ENCODE measurements at places on chromosomes 2 and 18.

GRCh38 chr18:26307161-26307773 lies 81.0 kb downstream of the TAF4B start:
- DNase-seq = no peak

- peak; percentile 38 for DNase-seq
These were observed 240.5 kb downstream of the BCL2 start for GRCh38 chr18:63079114-63079513.

GRCh38 chr2:62334009-62334408 lies 138.1 kb downstream of the B3GNT2 start:
- DNase-seq = no peak

DNA sequence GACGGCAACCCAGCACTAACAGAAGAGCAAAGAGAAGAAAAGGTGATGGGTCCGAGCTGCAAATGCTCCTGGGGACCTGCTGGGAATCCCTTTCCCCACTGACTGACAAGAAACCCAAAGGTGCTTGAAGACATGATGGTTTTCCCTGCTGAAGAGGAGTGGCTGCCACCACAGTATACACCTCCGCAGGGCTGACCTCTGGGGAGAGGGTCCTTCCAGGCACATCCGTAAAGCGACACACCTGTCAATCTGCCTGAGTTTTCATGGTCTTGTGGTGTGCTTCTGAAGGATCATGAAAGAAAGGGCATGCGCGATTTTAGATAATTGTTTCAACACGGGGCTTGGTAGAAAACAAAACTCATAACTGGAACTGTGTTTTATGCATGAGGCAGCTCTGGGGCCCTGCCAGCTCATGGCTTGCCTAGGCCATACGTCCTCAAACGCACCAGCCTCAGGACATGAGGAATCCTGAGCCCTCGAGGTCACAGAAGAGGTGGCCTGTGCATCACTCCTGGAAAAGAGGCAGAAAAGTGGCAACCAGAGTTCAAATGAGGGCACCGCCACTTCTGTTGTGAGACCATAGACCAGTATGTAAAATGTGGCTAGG lies 51.8 kb downstream of the SERTAD2 start:
- no peak for DNase-seq

- no peak for DNase-seq
These were observed 89.3 kb downstream of the PDE11A start for GRCh38 chr2:177983183-177983788.

GRCh38 chr18:55497825-55498403 lies 90.1 kb downstream of the TCF4 start:
- DNase-seq = no peak

DNA sequence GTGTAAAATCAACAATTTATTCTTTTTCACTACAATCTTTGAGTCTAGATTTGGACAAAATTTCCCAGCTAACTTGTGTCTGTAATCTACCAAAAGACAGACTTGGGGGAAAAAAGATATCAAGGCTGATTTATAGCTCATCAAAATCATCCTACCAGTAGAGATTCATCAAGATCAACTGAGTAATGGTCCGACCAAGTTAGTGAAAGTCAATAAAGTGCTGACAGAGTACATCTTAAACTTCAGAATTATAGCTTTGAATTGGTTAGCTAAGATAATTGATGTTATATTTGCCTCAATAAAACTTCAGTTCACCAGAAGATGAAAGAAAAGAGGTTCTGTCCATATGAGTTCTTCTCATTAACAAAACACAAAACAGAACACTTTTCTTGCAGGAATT lies 207.1 kb upstream of the KYNU start:
- DNase-seq = no peak

DNA sequence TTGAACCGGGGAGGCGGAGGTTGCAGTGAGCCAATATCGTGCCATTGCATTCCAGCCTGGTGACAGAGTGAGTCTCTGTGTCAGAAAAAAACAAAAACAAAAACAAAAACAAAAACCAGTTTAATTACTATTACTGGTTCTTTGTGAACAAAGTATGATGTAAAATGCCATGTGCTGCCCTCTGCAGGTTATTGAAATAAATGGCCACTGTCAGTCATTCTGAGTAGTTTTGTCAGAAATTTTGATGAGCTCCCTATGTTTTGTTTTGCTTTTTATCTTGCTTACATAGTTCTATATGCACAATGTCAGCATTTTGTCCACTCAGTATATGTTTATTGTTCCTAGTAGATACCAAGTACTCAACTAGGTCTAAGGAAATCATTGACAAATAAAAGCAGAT lies 423.6 kb upstream of the CHST9 start:
- DNase-seq = no peak

DNA sequence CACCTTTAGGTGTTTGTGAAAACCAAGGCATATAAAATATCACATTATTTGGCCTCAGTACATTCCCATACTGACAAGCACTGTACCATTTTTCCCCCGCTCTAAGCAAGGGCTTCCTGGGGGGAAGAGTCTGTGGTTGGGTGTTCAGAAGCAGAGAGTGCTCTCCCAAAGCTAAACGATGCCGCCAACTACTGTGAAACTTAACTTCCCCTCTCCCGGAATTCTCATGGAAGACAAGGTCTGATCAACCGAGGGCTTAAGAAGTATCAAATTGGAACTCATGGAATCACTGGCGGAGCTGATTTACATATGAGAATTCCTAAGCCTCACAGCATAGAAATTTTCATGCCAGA lies 433 bp upstream of the MFF start:
- DNase-seq = no peak

DNA sequence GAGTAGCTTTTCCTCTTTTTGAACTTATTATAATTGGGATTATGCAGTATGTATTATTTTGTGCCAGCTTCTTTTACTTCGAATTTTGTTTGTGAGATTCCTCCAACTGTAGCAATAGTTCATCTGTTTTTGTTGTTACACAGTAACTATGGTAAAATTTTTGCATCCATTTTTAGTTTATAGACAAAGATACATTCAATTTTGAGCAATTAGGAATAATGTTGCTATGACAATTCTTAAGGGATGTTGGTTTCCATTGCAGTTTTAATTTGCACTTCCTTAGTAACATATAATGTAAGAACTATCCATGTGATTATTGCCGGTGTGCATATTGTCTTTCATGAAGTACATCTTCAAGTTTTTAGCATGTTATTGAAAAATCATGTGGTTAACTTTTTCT lies 20.7 kb downstream of the CCDC102B start:
- DNase-seq = no peak

DNA sequence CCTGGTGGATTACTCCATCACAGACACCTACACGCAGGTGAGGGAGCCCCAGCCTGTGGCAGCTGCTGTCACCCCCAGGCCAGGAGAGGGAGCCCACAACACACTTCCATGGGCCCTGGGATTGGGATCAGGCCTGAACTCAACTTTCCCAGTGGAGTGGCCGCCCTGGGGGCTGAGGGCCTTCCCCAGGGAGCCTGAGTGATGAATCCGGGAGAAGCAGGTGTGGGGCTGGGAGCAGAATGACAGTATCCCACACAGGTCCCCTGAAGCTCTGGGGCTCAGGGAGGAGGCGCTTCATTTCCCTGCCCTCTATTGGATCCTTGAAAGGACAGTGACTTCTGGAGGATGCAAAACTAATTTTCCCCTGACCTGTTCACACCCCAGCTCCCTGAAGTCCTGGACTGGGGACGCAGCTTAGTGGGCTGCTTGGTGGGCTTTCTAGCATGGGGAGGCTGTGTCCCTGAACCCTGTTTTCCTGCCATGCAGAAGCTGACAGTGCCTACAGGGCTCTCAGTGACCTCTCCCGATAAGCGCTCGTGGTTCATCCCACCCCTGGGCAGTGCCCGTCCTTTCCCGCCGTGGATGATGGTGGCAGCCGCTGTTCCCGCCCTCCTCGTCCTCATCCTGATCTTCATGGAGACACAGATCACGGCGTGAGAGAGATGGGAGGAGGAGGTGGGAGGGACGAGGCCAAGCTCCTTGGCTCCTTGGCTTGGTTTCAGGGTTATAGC lies 11.0 kb downstream of the SLC4A3 start:
- DNase-seq = no peak

GRCh38 chr18:11747731-11748130 lies 58.7 kb downstream of the GNAL start:
- DNase-seq = no peak

GRCh38 chr2:157184161-157184895 lies 73.2 kb upstream of the GALNT5 start:
- no peak for DNase-seq

DNA sequence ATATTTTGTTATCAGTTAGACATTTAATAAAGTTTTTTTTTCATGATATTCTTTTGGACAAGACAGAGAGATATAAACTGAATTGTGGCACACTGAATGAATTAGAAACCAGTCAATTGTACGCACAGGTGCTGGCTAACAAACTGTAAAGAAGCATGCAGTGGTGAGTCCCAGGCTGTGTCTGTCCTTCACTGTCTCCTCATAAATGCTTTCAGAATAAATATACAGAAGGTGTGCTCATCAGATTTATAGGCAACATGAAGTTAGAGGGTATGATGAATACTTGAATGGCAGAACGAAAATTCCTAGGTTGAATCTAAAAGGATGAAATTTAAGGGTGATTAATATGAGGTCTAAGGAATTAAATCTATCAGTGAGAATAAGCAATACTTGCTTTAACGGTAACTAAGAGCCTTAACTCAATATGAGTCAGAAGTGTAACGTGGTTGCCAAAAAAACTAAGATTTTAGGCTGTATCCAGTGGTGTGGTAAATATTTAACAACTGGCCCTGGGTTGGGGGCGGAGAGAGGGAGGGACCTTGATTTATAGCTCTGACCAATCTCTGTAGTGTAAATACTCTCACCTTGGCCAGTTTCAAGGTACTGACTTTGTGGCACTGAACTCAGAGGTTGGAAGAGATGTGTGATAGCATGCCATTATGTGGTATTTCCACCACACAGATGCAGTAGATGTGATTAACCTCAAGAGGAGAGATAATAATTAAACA lies 41.9 kb upstream of the AAK1 start:
- no peak for DNase-seq

DNA sequence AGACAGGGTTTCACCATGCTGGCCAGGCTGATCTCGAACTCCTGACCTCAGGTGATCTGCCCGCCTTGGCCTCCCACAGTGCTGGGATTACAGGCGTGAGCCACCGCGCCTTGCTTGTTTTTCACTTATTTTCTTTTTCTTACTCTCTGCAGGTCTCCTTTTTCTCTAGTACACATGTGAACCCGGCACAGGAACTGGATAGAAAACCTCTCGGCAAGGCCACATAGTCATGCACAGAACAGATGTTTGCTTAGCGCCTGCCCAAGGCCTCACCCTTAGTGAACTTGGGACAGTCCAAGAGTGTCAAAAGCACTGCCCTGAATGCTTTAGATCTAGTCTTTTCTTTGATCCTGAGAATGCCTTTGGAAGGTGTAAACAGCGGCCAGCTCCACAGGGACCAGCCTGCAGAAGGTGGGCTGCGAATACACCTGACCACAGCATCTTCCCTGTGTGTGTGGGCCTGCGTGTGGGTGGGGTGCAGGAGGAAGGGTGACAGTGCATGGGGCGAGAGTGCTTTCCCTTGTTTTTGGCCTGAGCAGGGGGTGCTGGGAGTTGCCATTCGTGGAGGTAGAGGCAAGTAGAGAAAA lies 27.0 kb downstream of the IMPA2 start:
- no peak for DNase-seq

- peak; percentile 68 for DNase-seq
These were observed at the start of the genes SEPTIN10 and SOWAHC for GRCh38 chr2:109613922-109614714. Gene SEPTIN10 (minus strand): TSS chr2:109613966. CDS start chr2:109613827, 139 bp downstream. Gene SOWAHC (plus strand): TSS chr2:109614364. CDS start chr2:109614490, 126 bp downstream.

DNA sequence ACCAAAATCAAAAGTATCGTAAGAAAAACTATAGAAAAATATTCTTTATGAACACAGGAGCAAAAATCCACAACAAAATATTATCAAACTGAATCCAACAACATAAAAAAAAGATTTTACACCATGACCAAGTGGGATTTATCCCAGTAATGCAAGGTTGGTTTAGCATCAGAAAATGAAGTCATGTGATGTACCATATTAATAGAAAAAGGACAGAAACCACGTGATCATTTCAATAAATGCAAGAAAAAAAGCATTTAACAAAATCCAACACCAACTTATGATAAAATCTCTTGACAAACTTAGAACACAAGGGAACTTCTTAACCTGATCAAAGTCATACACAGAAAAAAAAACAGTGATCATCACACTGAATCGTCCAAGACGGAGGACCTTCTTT lies 105.3 kb downstream of the NFATC1 start:
- no peak for DNase-seq

- no peak for DNase-seq
These were observed 504.9 kb downstream of the CCDC85A start for GRCh38 chr2:56688661-56689060.

DNA sequence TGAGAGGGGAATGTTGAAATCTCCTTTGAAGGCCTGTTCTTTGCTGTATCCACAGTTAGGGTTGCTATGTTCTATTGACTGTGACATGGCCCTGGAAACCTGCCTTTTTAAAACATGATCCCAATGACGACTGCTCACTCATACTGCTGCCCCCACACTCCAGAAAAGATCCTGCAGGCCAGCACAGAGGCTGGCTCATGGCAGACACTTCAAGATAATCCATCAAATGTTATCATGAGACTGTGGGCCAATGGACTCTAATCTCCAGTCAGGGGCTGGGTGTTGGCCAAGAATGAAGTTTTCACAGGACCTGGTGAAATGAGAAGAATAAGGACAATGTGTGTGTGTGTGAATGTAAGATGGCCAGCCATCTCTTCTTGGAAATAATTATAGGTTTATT lies 59.0 kb upstream of the THOC1 start:
- DNase-seq = no peak

GRCh38 chr2:196290569-196290968 lies 119.2 kb upstream of the STK17B start:
- no peak for DNase-seq

- DNase-seq = no peak
These were observed 96.2 kb downstream of the COPS8 start for GRCh38 chr2:237181844-237182243.

DNA sequence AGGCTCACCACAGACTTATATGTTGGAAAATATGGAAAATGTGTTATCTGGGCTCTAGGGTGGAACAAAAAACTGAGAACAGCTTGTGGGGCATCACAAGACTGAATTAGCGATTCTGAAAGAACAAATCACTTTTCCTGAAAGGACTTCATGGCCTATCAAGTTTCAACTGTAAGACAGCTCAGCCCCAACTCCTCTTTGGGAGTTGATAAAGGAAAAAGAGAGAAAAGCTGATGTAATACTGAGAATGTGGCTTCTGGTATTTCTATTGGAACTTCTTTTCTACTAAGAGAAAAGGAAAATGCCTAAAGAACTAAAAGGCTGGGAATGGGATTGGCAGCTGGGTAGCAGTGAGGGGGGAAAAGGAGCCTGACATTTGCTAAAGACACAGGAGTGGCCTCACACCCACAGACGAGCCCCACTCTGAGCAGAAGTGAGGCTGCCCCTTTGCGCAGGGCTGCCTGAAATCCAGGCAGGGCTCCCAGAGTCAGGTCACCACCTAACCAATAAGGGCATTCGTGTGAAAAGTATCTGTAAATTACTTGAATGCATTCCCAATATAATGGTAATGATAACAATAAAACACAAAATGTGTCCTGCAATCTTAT lies 75.6 kb downstream of the LRP2 start:
- no peak for DNase-seq
